Central memory CD8-positive, alpha-beta T cell (primary cell): ENCODE measurements at places on chromosomes 12 and 14.
A peak's percentile ranks its signal among the peaks of the same experiment; 100 is the strongest.

DNA sequence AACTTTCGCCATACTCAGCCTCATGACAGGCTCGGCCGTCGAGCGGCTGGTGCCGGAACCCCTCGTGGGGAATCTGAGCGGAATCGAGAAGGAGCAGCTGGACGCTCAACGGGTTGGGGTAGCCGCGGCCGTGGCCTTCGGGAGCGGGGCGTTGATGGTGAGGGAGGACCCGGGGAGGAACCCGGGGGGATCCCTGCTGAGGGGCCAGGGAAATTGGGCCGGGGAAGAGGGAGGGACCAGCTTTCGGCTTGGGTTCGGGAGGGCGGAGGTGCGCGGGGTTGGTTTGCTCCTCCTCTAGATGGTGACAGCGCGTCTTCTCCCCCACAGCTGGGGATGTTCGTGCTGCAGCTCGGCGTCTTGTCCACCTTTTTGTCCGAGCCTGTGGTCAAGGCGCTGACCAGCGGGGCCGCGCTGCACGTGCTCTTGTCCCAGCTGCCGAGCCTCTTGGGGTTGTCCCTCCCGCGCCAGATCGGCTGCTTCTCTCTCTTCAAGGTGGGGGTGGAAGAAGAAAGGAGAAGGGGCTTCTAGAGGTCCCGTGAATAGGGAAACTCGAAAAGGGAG lies 9.8 kb downstream of the ARHGEF25 start:
- H3K27ac ChIP-seq, result no peak overlapping the region
- peaks cover 22% of the 10 kb centered on the region for H3K4me1 ChIP-seq
- peak overlapping the region; percentile 76 for H3K4me3 ChIP-seq
- peaks cover 6% of the 10 kb centered on the region for H3K36me3 ChIP-seq

DNA sequence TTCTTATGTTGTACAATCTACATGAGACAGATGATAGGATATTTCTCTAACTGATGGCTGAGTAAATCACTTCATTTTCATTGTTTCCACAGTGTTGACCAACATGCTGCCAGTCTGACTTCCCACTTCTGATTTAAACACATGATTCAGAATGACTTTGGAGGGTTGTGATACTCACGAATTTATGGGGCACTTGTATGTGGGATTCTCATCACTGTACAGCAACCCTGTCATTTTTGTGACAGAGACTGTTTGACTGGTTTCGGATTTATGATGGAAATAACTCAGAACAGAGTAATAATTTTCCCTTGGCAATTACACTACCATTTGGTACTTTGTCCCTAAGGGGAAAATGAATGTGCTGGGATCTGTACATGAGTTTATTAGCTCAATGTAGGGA lies 333.8 kb downstream of the TRHDE start:
- H3K4me3 ChIP-seq, result no peak overlapping the region
- no peaks in the 10 kb centered on the region for H3K27me3 ChIP-seq
- no peaks in the 10 kb centered on the region for H3K36me3 ChIP-seq
- DNase-seq, result no peak
- no peaks in the 10 kb centered on the region for H3K4me1 ChIP-seq

GRCh38 chr14:50045039-50045711 lies 71.2 kb downstream of the VCPKMT start:
- H3K36me3 ChIP-seq, result peaks cover 7% of the 10 kb centered on the region
- H3K27me3 ChIP-seq, result no peaks in the 10 kb centered on the region
- peak overlapping the region; percentile 51 for H3K4me3 ChIP-seq
- peak overlapping the region; percentile 82 for H3K27ac ChIP-seq
- peaks cover 69% of the 10 kb centered on the region for H3K4me1 ChIP-seq

- H3K27ac ChIP-seq, result no peak overlapping the region
- no peaks in the 10 kb centered on the region for H3K36me3 ChIP-seq
- no peaks in the 10 kb centered on the region for H3K27me3 ChIP-seq
- no peak for DNase-seq
Measured at GRCh38 chr12:78120866-78121560, 290.3 kb downstream of the NAV3 start.
